Caki2 (cell line): ENCODE measurements at places on chromosomes 2 and 18. TPM values are rescaled to one million over a fixed set of nuclear protein-coding genes. Genes with fewer than 3 reads are reported as not detected.

SF3B1 gene
- 157 and 159 TPM in 2 replicates for total RNA-seq

ZAP70 gene
- total RNA-seq: 0.71 TPM in 1 of 2 replicates, not detected in the other

CCDC102B gene
- not detected in 2 replicates for total RNA-seq

ZNF521 gene
- not detected in 2 replicates for total RNA-seq

DNA sequence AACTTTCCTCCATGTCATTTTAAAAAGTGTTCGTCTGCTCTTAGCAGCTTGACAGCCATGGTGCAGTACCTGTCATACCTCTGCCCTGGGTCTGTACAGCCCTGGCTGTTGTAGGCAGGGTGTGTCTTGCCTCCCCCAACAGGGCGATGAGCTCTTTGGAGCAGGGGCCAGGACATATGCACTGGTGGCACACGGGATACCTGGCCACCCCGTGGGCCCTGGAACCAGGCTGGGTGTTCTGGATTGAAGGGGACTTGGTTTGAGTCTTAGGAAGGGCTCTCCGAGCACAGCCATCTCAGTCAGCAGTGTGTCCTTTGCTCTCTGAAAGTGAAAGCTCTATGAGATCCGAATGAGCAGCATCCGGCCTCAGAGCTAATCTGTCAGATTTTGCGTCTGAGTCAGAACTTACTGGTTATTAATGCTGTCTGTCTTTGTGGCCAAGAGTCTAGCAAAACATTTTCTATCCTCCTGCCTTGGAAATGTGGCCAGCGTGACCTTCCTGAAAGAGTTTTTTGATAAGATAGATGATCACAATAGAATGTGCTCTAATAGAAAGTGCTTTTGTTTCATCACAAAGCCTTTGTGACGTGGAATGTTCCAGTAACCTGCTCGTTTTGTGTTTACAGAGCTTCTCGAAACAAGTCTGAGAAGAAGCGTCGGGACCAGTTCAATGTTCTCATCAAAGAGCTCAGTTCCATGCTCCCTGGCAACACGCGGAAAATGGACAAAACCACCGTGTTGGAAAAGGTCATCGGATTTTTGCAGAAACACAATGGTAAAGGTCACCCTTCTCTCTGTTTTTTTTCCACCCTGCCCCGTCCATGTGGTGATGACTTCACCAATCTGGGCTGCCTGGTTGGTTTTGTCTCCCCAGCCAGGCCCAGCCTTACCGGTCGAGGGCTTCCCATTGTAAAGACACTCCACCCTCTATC is 77.3 kb upstream of the RPL31 start:
- no peak for DNase-seq

DNA sequence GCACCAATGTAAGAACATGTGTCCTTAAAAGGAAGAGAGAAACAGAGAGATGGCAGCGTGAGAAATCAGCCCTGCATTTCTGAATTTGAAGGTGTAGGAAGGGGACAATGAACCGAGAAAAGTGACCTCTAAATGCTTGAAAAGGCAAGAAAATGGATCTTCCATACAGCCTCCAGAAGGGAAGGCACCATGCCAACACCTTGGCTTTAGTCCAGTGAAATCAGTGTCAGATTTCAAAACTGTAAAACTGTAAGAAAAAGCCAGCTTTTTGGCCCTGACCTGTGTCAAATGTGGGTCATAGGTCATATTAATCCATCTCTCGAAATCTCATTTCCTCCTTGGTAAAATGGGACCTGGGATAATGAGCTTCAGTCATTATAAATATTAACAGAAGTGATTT is 762.3 kb downstream of the DCDC2C start:
- no peak for DNase-seq

DNA sequence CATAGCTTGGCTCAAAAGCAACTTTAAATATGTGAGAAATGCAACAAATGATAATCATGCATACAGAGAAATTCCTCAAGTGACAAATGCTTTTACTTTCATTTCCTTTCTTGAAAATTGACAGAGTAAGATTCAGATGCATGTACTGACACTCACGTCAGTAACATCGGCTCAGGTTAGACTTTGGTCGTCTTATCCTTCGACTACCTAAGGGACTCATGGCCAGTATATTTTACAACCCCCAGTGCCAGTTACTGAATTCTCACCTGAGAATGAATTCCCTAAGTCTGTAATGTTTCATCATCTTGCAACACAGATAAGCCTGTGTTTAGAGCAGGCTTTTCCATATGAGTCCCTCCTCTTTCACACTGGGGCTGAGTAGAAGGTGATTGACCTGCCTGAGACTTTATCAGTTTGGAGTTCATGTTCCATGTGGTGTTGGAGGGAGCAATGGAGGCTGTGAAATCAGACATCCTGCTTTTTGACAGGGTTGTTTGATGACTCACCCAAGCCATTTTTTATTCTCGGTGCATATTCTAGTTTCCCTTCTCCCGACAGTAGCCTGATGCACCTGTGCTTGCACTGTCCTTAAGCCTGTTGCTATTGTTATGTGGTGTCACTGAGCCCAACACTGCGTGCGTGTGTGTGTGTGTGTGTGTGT is 30.5 kb upstream of the ATP8B1 start:
- DNase-seq: no peak

DNA sequence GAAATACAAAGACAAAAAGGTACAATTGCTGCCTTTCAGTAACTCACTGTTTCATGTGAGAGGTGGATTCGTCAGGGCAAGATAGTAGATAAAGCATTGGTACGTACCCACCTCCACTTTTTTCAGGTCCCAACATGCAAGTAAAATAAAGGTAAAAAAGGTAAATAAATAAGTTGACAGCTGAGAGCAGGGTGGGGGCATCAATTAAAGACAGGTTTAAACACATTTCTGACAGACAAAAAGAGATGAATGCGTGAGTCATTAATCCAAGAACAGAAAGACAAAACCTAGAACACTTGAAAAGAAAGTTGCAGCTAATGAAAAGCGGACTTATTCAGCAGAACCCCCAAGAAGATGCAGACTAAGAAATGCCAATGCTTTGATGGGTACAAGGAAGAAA is 979.6 kb upstream of the CDH2 start:
- no peak for DNase-seq

- DNase-seq: no peak
Measured at GRCh38 chr2:167890739-167891138, 356.7 kb downstream of the STK39 start.

DNA sequence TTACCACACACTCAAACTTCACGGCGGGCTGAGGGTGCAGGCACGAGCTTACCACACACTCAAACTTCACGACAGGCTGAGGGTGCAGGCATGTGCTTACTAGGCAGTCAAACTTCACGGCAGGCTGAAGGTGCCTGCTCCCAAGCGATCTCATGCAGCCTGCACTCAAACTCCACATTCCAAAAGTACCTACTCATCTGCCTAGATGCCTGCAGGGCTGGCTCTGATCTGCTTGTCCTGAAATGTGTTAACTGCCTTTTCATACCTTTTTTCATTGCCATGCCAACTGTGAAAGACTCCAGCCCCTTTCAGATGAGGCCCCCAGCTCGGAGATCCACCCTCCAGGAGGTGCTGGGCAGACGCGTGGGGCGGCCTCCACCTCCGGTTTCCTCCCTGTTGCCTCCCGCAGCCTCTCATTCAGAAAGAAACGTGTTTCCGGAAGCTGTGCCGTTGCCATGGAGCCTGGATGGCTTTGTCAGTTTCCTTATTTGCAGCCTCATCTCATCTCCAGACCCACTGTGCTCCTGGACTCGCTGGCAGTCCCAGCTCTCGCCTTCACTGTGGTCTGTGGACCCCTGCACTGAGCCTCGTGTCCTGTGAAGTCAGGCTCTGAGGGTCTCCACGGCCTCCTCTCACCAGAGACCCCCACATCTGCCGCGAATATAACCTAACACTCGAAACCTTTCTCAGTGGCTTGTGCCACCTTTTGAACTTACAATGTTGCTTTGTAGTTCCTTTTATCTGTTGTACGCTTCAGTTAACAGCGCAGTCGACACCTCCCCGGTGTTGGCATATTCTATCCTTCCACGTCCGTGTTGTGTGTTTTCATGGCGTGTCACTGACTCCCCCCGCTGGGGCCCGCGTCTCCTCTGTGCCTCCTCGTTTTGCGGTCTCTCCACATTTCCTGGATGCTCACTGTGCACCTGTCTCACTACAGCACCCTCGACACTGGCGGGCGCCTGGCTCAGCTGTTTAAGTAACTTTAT is 106.1 kb upstream of the ALKAL2 start:
- DNase-seq: peak; percentile 91
